Activated T-cell treated with anti-CD3 and anti-CD28 coated beads, Interleukin-2, amount 50 U/mL, for 4 hours (primary cell): ENCODE measurements at places on chromosomes 11 and 22. TPM values are rescaled to one million over a fixed set of nuclear protein-coding genes. Genes with fewer than 3 reads are reported as not detected.

The UCP3 gene
- 1.3 TPM for total RNA-seq

The POLD4 gene
- 22.0 TPM for total RNA-seq

The BBOX1 gene
- not detected for total RNA-seq

The FOLR2 gene
- total RNA-seq = not detected

The OR51B2 gene
- total RNA-seq = not detected

The GVQW3 gene
- 2.2 TPM for total RNA-seq

The EEF1G gene
- total RNA-seq = 1,879 TPM

The OR5B21 gene
- not detected for total RNA-seq

The C11orf65 gene
- 0.79 TPM for total RNA-seq

The MS4A6A gene
- total RNA-seq = not detected

The MMP7 gene
- 0.47 TPM for total RNA-seq

The FOLH1 gene
- not detected for total RNA-seq

The ENTHD1 gene
- 0.41 TPM for total RNA-seq

The OR9G1 gene
- not detected for total RNA-seq

The LRRC32 gene
- total RNA-seq = 4.6 TPM

The LMO1 gene
- total RNA-seq = not detected

The TMEM86A gene
- total RNA-seq = 0.38 TPM

The TMEM123 gene
- 187 TPM for total RNA-seq

The TRIM34 gene
- total RNA-seq = 1.2 TPM

The MGAT3 gene
- 0.30 TPM for total RNA-seq

The PLAAT5 gene
- 0.24 TPM for total RNA-seq

The CRYAB gene
- not detected for total RNA-seq

The PDGFD gene
- 0.10 TPM for total RNA-seq

The C11orf52 gene
- not detected for total RNA-seq

The BIK gene
- total RNA-seq = 10.0 TPM

The TYR gene
- not detected for total RNA-seq

The SHISA8 gene
- total RNA-seq = 5.6 TPM

The CCDC89 gene
- not detected for total RNA-seq

The MMP27 gene
- total RNA-seq = not detected

The SCN2B gene
- total RNA-seq = not detected

The SNX32 gene
- total RNA-seq = 0.52 TPM

The DCDC1 gene
- 0.19 TPM for total RNA-seq

The APOL4 gene
- not detected for total RNA-seq

The NPAS4 gene
- total RNA-seq = not detected

The ARHGAP8 gene
- 1.0 TPM for total RNA-seq
